CD4-positive, CD25-positive, alpha-beta regulatory T cell (primary cell): ENCODE measurements at places on chromosomes 2 and 18.

DNA sequence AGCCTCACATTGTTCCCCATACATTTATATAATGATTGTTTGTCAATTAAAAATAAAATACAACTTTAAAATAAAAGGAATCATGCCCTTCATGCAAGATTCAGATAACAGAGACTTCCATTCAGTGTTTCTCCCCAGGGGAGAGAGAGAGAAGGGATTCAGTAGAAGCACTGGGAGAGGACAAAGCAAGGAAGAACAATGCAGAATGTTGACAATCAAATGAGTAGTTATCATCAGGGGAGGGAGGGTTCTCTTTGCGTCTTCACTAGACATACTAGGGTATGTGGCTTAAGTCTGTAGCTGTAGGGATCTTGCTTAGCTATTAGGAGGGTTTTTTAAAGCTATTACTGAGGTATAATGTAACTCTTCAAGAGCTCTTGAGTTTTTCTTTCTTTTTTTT is 30.7 kb downstream of the FSHR start:
- no peak for DNase-seq

DNA sequence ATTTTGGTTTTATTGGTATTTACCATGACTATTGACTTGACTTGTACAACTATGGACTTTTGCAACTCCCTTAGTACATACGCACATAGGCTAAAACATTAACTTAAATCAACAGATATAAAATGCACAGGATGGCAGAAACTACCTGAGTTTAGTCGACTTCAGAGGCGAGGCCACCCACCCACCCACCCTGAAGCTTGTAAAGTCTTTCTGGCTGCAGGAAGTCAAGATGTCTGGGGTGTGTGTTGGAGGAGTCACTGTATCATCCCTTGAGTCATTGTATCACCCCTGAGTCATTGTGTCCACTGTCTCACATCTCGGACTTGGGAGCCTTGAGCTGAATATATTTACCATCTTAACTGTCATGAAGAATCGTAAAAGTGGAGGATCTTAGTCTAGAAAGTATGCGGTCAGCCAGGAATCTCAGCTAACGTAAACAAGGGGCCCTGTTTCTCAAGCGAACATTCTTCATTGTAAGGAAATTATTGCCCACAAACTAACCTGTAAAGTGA is 140.0 kb upstream of the ST6GAL2 start:
- DNase-seq = no peak

GRCh38 chr2:144942516-144943256 is 422.8 kb upstream of the ZEB2 start:
- no peak for DNase-seq

DNA sequence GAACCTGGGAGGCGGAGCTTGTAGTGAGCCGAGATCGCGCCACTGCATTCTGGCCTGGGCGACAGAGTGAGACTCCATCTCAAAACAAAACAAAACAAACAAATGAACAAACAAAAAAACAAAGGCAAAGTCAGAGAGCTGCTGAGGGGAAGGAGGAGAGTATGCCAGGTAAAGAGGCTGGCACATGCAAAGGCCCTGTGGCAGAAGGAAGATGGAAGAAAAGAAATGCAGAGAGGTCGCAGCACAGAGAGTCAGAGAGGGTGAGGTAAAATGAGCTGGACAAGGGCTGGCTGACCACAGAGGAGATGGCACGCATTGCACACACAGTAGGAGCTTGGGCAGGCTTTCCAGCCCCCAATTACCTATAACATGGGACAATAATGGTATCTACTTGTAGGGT is 47.0 kb downstream of the FAM178B start:
- no peak for DNase-seq

GRCh38 chr18:78528411-78529258 is 451.0 kb upstream of the SALL3 start:
- DNase-seq = no peak

DNA sequence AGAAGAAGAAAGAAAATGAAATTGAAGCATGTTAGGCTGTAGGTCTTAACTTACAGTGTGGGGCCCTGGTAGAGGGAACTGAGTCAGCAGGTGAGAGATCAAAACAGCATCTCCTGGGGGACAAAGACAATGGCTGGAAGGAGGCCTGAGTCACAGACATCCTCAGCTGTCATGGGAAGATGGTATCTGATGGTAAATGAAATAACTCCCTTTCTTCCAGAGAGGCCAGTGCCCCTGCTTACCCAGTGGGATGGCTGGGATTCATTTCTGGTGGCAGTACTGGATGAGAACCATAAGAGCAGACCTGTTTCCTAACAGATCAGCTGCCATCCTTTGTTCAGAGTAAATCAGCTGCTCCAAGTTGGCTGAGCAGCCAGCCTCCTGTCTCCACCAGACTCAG is 251.3 kb upstream of the EPAS1 start:
- no peak for DNase-seq

DNA sequence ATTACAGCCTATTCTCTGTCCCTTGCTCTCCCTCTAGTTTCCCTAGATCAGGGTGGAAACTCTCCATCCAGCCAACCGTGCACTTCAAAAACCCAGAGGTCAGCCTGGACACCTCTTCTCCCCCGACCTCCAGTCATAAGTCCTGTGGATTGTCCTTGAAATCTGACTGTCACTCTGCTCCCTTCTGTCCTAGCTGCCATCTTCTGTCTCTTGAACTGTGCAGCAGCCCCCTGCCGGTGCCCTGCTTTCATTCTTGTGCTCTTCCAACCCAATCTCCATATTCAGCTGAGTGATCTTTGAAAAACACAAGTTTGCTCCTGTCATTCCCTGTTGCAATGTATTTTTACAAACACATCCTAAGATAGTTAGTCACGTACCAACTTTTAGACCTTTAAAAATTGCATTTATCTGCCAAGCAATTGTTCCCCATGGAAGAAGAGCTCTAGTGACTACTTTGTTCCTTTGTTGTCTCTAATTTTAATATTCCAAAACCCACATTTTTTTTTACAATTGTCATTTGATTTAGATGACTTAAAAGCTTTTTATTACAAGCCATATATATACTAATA is 254.3 kb downstream of the CAMKMT start:
- no peak for DNase-seq

GRCh38 chr18:31661965-31662364 is 22.4 kb downstream of the B4GALT6 start:
- DNase-seq = no peak

GRCh38 chr2:18428516-18428915 is 131.9 kb downstream of the RDH14 start:
- no peak for DNase-seq

GRCh38 chr2:140747665-140748064 is 1383.2 kb downstream of the LRP1B start:
- DNase-seq = no peak

- no peak for DNase-seq
Observed at GRCh38 chr2:168345601-168346000, 98.2 kb upstream of the STK39 start.

DNA sequence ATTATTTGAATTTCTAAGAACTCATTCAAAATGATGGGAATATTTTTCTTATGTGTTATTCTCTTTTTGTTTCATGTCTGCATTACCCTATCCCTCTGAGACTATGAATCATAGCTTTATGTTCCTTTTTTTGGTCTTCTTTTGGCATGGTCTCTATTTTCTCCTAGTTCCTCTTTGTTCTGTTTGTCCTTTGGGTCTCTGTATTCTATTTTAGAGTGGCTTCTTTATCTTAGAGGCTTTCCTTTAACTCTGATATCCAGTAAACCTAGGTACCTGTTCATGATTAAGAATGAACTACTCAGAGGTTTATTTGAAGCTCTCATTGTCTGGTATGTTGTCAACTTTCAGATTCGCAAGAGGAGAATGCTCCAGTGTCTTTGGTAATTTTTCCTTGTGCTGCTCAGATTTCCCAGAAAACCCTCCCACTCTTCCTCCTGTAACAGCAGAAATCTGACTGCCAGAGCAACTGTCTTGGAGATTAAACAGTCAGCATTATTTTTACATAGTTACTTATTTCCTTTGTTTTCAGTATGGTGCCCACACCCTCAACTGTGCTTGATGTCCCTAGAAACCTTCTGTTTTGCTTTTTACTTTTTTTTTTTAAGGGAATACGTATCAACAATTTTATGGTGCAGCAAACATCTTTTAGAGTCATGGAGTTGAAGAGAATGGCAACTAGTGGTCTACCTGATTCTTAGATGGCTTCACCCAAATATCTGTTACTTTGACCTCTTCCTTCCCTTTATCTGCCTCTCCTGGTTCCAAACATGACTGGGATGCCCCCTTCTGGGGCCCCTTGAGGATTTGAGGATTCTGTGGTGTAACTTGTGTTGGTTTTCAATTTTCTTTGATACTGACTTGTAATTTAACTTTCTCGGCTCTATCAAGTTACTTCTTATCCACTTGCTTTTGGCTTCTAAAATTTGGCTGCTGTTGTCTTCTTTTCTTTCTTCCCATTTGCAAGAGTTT is 92.0 kb downstream of the DPP10 start:
- no peak for DNase-seq

GRCh38 chr2:232162187-232162586 is 200.7 kb downstream of the DIS3L2 start:
- DNase-seq = no peak

- DNase-seq = no peak
Observed at GRCh38 chr2:108942888-108943287, 46.1 kb downstream of the EDAR start.

DNA sequence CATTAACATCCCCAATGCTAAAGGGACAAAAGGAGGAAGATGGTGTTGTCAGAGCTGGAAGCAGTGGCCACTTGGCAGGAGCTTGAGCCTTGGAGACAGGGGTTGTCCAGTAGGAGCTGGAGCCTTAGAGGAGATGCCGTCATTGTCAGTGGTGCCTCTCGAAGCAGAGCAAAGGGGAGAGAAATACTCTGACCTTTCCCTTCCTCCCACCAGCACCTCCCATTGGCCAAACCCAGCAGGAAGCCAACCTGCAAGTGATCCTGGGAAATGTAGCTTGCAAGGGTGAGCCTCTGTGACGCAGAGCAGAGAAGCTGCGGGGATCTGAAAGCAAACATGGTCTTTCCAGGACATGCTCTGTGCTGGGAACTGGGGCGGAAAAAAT is 33.7 kb upstream of the MRPL19 start:
- DNase-seq = no peak

- no peak for DNase-seq
Observed at GRCh38 chr2:64504774-64505720, 19.1 kb upstream of the AFTPH start.

DNA sequence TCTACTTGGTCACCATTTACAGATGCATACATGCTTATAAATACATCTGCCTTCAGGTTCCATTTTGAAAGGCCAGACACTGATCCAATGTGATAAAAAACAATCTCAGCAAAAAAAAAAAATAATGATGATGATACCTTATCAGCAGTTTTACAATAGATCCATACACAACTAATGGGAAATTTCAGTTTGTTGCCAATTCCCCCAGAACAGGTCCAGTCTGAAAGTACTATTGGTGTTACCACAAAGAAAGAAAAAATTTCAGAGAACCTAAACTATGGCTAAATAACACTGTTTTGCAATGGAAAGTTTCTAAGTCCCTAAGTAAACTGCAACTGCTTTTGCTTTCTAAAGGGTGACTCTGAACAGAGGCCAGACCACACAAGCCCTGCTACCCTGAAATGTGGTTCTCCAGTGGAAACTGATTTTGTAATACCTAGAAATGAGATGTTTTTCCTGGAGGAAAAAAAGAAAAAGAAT is 54.1 kb downstream of the LPIN2 start:
- DNase-seq = no peak

- no peak for DNase-seq
Observed at GRCh38 chr2:47784352-47784851, 1.5 kb downstream of the MSH6 start.

GRCh38 chr2:174738841-174739240 is 25.4 kb downstream of the CHRNA1 start:
- no peak for DNase-seq

GRCh38 chr2:95357717-95358280 is 44.7 kb upstream of the FAHD2A start:
- no peak for DNase-seq

- no peak for DNase-seq
Observed at GRCh38 chr18:13067124-13067523, 76.0 kb downstream of the CEP192 start.

DNA sequence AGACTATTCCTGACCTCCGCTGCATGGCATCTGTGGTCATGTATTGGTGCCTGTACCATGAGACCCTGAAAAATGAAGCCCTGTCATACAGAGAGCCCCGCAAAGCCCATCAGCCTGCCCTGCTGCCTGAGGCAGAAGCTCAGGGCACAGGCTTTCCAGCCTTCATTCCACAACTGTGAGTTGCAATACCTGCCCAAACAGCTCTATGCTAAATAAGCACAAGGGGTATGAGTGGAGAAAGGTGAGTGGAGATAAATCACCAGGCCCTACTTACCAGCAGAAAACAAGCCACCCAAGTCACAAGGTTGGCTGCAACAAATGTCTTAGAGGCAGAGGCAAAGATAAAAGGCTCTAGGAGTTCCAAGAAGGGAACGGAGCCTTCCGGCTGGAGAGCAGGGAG is 277.4 kb downstream of the TNS1 start:
- DNase-seq = no peak

DNA sequence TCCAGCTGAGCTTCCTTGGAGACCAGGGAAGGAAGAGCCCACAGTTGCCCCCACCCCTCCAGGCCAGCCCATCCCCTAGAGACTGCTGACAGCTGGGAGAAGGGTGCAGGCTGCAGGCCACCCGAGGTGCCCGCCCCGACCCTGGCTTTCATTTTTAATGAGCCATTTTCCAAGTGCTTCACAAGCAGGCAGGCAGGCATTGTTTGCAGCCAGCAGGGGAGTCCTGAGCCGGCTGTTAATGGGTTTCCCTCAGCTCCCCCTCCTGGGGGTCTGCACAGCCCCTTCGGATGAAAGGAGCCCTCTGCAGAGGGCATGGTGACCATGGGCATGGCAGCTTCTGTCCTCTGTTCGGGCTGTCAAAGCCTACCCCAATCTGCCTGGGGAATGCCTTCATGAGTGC is 94.5 kb downstream of the ZBTB7C start:
- no peak for DNase-seq

- DNase-seq = no peak
Observed at GRCh38 chr2:168215813-168216212, 31.6 kb downstream of the STK39 start.

GRCh38 chr2:70894765-70895164 is 40.9 kb upstream of the ATP6V1B1 start:
- DNase-seq = no peak

DNA sequence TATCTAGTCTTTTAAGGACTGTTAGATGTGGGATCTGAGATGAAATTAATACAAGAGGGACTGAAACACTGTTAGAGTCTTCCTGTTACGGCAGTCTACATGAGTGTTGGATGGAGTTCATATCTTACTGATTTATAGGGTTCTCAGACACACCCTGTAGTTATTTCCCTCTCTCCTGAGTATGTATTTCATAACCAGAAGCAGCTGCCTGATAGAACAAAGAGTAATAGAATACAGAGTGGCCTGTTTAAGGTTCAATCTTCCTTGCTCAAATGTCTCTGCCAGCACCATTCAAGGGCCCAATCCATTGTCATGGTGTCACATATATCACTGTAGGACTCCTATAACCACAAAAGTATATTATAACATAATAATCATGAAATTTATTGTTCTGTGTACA is 1229.1 kb upstream of the ACVR2A start:
- DNase-seq = no peak

GRCh38 chr2:199810422-199811171 is 40.4 kb downstream of the FTCDNL1 start:
- no peak for DNase-seq

- DNase-seq = no peak
Observed at GRCh38 chr2:108907822-108908712, 81.0 kb downstream of the EDAR start.
